ENCODE measurements at places on chromosomes 1 and 21. TPM values are rescaled to one million over a fixed set of nuclear protein-coding genes. Genes with fewer than 3 reads are reported as not detected.

DNA sequence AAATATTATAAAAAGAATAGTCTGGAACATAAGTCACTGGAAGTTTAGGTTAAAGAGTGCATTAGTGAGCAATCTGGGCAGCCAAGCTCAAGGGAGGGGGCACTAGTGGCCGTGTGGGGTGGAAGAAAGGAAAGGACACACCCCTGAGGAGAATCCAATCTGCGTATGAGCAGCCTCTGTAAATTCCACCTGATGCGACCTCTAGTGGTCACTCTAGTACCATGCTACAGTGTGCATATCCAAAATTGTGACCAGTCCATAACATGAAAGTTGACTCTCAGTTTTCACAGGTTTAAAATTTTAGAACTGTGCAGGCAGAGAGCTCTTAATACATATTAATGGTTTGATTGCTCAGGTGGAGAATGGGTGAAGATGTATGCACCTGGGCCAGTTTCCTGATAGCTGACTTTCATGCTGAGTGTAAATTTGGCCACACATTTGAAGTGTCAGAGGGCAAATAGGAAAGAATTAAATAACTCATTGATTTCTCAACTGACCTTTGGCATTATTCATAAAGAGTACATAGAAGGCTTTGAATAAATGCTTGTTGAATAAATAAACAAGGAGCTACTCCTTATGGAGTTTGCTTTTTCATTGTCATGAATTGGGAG is 105.9 kb upstream of the C21orf91 start:
- peaks cover 3% of the 10 kb centered on the region for H3K4me1 ChIP-seq
- H3K27me3 ChIP-seq: no peaks in the 10 kb centered on the region
- peak; percentile 34 for DNase-seq
- H3K36me3 ChIP-seq: peaks cover 2% of the 10 kb centered on the region
- H3K4me3 ChIP-seq: no peak overlapping the region
- H3K27ac ChIP-seq: no peak overlapping the region

- peaks cover 16% of the 10 kb centered on the region for H3K4me1 ChIP-seq
- no peaks in the 10 kb centered on the region for H3K27me3 ChIP-seq
- H3K4me3 ChIP-seq: no peak overlapping the region
- no peak overlapping the region for H3K27ac ChIP-seq
- DNase-seq: peak; percentile 49
- H3K36me3 ChIP-seq: no peaks in the 10 kb centered on the region
These were observed 44.0 kb downstream of the TRIM62 start for GRCh38 chr1:33137800-33138199.

GRCh38 chr1:150234566-150235293 is 1.2 kb downstream of the ANP32E start:
- H3K4me3 ChIP-seq: no peak overlapping the region
- H3K36me3 ChIP-seq: peaks cover 14% of the 10 kb centered on the region

DNA sequence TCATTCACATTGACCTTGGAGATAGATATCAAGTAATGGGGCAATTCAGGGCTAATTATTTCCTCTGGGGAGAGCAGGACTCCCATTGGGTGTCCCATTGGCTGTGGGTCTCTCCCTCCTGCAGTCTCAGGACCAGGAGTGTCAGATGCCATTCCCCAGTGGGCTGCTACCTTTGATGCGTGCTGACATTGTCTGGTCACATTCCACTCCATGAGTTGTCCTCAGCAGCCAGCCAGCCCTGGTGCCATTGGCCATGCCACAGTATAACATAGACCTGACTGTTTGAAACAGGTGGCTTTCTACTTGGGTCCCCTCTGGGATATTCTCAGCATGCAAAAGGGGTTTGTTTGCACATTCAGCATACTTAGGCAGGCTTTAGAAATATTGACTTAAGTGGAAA is 118.5 kb downstream of the MRPS6 start:
- H3K27me3 ChIP-seq: no peaks in the 10 kb centered on the region
- peaks cover 5% of the 10 kb centered on the region for H3K36me3 ChIP-seq
- peaks cover 16% of the 10 kb centered on the region for H3K4me1 ChIP-seq
- no peak for DNase-seq
- no peak overlapping the region for H3K4me3 ChIP-seq

DNA sequence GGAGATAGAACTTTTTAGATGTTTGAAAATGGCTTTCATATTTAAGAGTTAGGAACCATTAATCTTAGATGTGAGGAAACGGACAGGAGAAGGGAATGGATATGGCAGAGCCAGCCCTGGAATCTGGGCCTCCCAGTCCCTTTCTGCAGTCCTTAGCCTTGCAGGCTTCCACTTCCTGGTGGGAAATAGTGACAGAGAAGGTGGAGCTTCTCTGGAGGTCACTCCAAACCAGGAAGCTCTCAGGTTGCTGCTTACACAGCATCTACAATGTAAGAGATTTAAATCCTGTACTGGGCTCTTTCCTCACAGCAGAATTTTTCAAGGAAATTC is 2.5 kb downstream of the S100A11 start:
- no peak for DNase-seq
- H3K4me3 ChIP-seq: peak overlapping the region; percentile 93
- H3K27me3 ChIP-seq: no peaks in the 10 kb centered on the region
- H3K27ac ChIP-seq: peak overlapping the region; percentile 98
- peaks cover 60% of the 10 kb centered on the region for H3K4me1 ChIP-seq

DNA sequence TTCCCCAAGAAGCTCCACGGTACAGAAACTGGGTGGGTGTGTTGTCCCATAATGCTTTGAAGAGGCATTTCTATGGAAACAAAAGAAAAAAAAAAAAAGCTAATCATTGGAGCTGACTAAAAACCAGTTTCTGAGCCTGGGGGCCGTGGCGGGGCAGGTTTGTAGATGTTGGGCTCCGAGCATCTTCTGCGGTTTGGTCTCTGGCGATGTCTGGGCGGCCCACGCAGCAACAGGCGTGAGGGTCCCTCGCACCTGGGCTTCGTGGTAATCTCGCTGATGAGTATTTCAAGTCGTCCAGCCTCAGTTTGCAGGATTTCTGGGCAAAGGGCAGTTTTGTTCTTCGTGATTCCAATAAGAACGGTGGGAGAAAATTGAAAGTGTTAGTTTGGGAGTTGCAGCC is 6.8 kb downstream of the TP73 start:
- H3K36me3 ChIP-seq: no peaks in the 10 kb centered on the region
- no peak overlapping the region for H3K27ac ChIP-seq
- H3K4me3 ChIP-seq: no peak overlapping the region
- H3K27me3 ChIP-seq: peaks cover 39% of the 10 kb centered on the region
- no peak for DNase-seq

PRR9 gene
- total RNA-seq: not detected

All from naive thymus-derived CD8-positive, alpha-beta T cell (primary cell).